ENCODE measurements at places on chromosomes 1 and 21.

DNA sequence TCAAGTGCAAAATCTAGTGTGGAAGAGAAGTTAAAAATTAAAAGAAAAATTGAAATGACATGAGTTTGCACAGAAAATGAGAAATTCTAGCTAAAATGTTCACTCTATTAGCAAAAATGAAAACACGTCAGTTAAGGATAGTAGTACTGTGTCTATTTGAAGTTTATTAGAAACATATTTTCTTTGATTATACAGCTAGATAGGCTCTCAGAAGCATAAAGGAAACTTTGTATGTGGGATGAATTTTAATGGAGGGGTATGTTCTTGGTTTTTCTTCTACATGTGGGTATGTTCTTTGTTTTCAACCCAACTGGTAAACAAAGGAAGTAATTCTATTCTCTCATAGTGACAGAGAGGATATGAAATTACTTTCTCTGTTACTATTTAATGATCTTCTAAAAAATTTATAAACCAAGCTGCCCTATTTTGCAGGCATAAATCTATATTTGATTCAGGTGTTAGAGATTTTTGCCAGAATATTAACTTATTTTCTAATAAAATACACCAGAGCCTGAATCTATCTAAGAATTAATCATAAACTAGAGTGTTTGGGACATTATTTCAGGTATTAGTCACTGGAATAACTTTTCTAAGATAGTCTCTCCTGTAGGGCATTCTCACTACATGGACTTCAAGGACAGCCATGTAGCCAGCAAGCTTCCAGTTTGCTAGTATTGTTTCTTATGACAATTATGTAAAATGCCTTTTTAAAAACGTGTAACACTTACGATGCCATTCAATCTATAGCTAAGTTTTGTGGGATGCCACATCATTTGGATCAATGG lies 15.8 kb downstream of the GPSM2 start:
- no peak for DNase-seq

- peak; percentile 56 for DNase-seq
Observed at GRCh38 chr1:161506336-161507223, 1.3 kb downstream of the FCGR2A start.

GRCh38 chr1:243945727-243946126 lies 95.7 kb upstream of the AKT3 start:
- no peak for DNase-seq

DNA sequence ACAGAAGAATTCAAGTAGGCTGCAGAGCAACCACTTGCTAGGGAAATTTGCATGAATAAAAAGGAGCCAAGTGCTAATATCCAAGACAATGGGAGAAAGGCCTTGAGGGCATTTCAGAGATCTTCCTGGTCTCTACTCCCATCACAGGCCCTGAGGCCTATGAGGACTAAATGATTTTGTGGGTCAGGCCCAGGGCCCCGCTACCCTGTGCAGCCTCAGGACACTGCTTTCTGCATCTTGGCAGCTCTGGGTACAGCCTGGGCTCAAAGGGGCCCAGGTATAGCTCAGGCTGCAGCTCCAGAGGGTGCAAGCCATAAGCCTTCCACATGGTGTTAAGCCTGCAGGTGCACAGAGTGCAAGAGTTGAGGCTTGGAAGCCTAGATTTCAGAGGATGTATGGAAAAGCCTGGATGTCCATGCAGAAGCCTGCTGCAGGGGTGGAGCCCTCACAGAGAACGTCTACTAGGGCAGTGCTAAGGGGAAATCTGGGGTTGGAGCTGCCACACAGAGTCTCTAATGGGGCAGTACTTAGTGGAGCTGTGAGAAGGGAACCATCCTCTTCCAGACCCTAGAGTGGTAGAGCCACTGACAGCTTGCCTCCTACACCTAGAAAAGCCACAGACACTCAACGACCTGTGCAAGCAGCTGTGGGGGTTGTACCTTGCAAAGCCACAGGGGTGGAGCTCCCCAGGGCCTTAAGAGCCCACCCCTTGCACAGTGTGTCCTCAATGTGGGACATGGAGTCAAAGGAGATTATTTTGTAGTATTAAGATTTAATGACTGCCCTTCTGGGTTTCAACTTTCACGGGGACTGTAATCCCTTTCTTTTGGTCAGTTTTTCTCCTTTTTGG lies 13.7 kb upstream of the ACTRT2 start:
- DNase-seq, result no peak

DNA sequence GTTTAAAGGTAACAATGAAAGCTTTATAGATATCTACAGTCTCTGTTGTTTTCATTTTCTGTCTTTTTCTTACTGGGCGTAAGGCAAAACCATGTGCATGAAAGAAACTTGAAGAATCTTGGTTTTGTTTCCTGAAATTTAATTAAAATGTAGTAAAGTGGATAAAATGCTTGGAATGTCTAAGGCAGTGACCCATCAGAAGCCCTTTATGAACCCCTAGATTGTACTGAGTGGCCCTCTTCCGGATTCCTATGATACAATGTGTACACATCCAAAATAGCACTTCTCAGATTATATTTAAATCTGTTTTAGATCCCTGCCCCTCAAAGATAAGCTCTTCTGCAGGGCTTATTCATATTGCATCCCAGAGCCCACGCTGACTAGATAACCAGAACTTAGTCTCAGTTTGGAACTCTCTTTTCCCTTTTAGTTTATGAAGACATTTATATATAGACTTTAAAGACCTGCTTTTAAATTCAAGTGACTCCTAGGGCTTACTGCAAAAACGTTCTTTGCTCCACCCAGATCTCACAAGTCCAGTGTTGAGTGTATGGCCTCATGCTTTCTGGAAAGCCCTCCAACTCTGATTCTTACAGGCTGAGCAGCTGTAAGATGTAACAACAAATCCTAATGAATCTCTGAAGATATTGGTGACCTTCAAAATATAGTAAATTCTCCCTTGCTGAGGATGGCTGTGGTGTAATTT lies 142.9 kb downstream of the LRRC7 start:
- DNase-seq, result no peak

- DNase-seq, result no peak
Observed at GRCh38 chr1:202563818-202564217, 146.4 kb downstream of the SYT2 start.

GRCh38 chr1:117011334-117011733 lies 9.8 kb downstream of the CD101 start:
- DNase-seq, result no peak

GRCh38 chr1:233572896-233573295 lies 41.0 kb upstream of the KCNK1 start:
- DNase-seq, result no peak

DNA sequence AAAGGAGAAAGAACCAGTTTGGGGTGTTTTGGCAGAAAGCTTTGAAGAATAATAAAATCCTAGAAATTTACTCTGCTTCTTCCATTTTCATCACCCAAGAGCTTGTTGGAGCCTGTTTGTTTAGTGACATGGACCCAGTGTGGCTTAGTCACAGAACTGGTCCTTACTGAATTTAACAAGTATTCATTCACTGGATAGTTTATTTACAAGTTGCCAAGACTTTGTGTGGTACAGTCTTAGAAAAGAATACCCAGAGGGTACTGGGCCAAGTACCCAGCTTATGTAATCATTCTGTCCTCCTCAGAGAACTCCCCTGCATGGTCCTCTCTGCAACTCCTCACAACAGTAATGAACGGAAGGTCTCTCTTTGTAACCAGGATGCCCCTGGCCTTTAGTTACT lies 16.4 kb downstream of the RAB4A start:
- peak; percentile 58 for DNase-seq

DNA sequence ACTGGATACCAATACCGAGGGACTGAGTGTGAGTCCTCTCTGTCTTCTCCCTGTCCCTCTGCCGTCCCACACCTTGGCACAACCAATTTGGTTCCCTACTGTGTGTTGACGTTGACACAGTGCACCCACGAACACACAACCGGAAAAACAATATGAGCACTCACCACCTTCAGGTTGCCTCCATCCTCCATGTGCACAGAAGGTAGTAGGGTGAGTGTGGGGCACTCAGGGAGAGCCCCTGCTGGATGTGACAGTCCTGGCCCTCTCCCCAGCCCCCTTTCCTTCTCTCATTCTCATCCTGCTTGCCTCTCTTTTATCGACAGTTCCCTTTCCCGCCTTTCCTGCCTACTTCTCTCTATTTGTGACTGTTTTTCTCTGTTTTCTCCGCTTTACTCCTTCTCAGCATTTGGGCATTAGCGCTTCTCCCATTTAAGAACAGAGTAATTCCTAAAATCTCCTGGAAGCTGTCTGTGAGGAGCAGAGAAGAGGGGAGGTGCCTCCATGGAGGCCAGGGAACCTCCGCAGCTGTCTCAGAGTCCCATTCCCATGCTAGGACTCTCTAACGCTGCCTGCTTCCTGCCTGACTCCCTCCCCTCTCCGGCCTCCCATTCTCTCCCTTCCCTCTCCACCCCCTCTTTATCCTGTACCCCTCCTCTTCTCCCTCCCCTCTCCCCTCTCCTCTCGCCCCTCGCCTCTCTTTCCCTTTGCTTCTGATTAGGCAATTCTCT lies 16.4 kb downstream of the CADM3 start:
- no peak for DNase-seq

- DNase-seq, result no peak
Observed at GRCh38 chr1:201169203-201169602, 14.9 kb upstream of the TMEM9 start.

- DNase-seq, result no peak
Observed at GRCh38 chr1:214844319-214844718, 238.2 kb upstream of the KCNK2 start.

DNA sequence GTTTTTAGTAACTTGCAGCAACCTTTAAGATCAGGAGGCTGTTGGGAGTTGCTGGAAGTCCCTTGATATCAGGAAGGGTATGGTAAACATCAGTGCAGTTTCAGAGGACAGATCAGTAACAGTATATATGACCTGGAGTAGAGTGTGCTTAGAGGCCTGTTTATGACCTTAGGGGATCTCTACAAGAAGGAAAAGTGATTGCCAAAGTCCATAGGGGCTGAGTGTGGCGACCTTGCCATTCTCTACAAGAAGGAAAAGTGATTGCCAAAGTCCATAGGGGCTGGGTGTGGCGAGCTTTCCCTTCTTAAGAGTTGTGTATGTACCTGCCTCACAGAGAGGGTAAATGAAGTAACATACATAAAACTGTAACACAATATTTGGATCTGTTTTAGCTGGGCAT lies 28.5 kb upstream of the AXDND1 start:
- no peak for DNase-seq

GRCh38 chr1:27395441-27396195 lies 3.2 kb downstream of the GPR3 start:
- DNase-seq, result peak; percentile 77

GRCh38 chr21:34199121-34199910 lies 125.9 kb downstream of the MRPS6 start:
- DNase-seq, result no peak

GRCh38 chr1:204370176-204370575 lies 10.4 kb upstream of the PLEKHA6 start:
- DNase-seq, result no peak

DNA sequence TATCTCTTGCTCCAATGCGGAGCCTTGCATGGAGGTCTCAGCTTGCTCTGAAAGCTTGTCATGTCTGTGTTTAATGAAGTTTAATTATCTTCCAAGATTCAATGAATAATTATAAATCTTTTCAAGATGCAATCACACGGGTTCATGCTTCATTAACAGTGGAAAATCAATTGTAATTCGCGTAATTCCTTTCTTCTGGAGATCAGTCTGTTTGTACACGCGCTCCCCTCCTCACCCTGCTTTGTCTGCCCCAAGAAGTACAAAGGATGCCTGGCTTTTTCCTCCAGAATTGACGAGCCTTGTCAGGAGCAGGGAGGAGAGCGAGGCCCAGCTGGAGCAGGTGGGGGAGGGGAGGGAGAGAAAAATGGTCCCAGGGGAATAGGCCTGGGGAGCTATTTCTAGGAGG lies 65.0 kb upstream of the DISP3 start:
- DNase-seq, result no peak

GRCh38 chr1:91026320-91026719 lies 4.5 kb upstream of the ZNF644 start:
- no peak for DNase-seq

DNA sequence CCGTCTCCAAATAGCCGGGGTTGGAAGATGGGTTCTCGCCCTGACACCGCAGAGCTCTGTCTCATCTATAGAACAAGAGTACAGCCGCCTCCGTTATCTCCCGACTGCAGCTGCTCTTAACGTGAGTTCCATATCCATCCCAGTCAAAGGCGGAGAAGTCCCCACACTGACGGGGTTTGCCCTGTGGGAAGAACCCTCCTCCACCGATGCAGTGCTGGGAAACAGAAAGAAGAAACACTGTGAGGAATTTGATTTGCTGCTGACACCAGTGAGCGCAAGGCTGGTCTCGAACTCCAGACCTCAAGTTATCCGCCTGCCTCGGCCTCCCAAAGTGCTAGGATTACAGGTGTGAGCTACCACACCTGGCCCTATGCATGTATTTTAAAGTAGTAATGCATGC lies 9.5 kb downstream of the ITLN2 start:
- no peak for DNase-seq

DNA sequence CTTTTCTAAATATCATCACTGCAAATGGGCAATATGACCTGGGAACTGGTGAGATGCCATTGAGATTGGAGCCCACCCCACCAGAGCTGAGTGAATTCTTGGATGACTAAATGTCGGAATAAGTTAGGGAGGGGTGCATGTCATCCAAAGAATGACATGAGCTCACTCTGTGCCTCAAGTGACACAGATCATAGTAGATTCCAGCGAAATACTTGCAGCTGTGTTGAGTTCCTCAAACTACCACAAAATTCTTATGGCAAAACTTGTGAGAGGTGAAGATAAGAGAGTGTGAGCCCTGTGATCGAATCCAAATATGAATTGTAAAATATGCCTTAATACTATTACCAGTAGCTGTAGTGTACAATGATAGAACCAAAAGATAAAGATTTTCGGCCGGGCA lies 2.3 kb upstream of the TCP10L start:
- DNase-seq, result no peak

GRCh38 chr1:183242556-183242955 lies 56.5 kb downstream of the LAMC2 start:
- no peak for DNase-seq

GRCh38 chr1:116498789-116499628 lies 71.8 kb downstream of the CD58 start:
- peak; percentile 73 for DNase-seq

DNA sequence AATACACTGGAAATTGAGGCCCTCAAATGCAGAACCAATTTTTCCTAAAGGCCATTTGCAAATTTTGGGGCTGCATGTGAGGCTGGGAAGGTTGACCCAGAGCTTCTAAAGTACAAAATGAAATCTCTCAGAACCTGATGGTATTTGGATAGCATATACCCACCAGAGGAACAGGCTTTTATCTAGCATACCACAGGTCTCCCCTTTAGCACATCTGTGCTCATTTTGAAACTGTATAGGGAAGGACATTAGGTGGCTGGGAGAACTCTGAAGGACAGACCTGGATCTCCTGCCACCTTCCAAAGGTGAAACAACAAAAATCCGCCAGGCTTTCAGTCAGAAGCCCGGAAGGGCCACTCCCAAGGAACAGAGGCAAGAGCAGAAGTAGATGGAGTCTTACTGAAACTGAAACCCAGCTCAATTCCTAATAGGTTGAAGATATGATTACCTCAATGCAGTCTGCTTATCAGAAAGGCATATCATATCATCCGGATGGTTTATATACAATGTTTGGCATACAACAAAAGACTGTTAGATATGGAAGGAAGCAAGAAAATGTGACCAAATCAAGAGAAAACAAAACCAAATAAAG lies 11.6 kb downstream of the CD55 start:
- no peak for DNase-seq

- no peak for DNase-seq
Observed at GRCh38 chr1:151520359-151520758, 9.2 kb downstream of the CGN start.

GRCh38 chr21:42111811-42112210 lies 40.7 kb downstream of the UMODL1 start:
- DNase-seq, result no peak

GRCh38 chr1:45009956-45010854 lies 919 bp downstream of the HECTD3 start:
- peak; percentile 24 for DNase-seq

GRCh38 chr21:16279731-16280581 lies 550.2 kb downstream of the USP25 start:
- no peak for DNase-seq

Data from MCF 10A (cell line).